ENCODE measurements at places on chromosomes 3 and 15.

GRCh38 chr3:159832024-159832423 is 156.6 kb upstream of the IL12A start:
- no peak for DNase-seq

DNA sequence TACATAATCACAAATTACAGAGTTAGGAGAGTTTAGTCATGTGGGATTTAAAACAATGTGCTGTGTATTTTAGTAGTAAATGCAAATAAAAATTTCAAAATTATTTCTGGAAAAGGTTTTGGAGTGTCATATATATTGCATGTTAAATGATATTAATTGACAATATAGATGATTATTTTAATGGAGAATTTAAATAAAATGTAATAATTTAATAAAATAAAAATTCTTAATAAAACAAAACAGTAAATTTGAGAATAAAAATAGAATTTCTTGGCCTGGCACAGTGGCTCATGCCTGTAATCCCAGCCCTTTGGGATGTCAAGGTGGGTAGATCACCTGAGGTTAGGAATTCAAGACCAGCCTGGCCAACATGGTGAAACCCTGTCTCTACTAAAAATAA is 1442.8 kb upstream of the ALCAM start:
- DNase-seq, result no peak

DNA sequence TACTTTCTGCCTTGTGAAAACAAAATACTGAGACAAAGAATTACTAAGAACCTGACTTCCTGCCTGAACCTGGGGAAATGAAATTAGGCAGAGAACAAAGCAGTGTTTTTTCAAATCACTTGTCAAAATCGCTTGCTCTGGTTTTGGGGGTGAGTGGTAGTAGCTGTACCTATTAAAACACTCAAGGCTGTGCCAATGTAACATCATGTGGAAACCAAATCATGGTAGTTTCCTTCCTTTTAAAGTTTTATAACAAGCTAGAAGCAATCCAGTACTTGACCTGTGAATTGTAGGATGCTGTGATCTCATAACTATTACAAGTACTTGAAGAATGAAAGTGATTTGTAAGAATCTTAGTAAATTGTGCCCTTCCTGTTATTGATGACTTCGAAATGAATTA is 6.7 kb downstream of the CMTM8 start:
- no peak for DNase-seq

GRCh38 chr3:187719628-187720336 is 17.4 kb upstream of the RTP2 start:
- no peak for DNase-seq

DNA sequence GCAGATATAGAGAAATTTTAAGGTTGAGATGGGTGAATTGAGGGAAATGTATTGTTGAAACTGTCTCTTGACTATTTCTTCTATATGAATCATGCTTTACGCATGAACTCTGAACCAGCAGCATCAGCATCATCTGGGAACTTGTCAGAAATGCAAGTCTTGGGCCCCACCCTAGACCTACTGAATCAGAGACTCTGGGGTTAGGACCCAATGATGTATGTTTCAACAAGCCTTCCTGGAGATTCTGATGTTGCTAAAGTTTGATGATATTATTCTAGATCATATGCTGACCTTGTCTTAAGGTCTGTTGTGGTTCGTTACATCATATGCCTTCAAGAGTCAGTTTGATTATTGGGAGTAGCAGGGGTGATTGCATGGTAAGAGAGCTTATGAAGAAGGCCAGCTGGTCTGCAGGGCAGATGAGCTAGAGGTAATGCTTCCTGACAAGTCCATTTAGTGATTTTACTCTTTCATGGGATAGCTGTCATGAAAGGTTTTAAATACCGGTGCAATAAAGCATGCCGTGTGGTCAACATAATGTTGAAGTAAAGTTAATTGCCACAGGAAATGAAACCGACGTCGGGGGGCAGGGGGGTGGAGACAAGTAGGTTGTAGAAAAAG is 152.4 kb upstream of the MRPL3 start:
- no peak for DNase-seq

DNA sequence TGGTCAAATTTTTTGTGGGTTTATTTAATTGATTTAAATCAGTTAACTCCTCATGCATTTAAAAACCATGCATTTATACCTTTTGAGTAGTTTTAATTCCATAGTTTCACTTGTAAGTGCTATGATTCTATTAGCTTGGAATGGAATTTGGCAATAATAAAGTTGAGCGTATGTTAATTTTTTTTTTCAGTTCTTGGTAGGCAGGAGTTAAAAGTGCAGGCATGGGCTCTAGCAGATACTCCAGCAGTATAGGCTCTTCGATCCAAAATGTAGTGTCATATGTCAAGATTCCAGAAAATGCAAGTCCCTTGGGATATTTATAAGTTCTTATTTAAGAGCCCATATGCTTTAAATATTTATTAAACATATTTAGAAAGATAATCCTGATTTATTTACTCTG is 70.3 kb downstream of the LYSMD4 start:
- DNase-seq, result no peak

- no peak for DNase-seq
These were observed 6.4 kb upstream of the SNUPN start for GRCh38 chr15:75631935-75632334.

- DNase-seq, result no peak
These were observed 29.0 kb downstream of the TMCC1 start for GRCh38 chr3:129864519-129864918.

GRCh38 chr3:56881841-56882240 is 80.1 kb upstream of the ARHGEF3 start:
- no peak for DNase-seq

DNA sequence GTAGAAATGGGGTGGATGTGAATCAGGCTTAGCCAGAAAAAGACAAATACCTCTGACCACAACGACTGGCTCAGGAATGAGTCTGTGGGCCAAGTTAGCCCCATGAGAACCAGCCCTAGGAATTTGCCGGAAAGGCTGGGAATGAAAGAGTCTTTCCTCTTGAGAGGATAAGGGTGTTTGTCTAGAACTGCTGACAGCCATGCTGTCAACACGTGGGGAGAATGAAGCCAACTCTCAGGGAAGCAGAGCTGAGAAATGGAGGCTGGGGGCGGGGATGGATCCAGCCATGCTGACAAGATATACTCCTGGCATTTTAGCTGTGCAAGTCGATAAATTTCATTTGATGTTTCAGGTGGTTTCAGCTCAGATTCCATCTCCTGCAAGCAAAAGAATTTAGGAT is 10.6 kb upstream of the SLC6A1 start:
- no peak for DNase-seq

- DNase-seq, result no peak
These were observed 44.9 kb upstream of the PARP14 start for GRCh38 chr3:122635789-122636188.

DNA sequence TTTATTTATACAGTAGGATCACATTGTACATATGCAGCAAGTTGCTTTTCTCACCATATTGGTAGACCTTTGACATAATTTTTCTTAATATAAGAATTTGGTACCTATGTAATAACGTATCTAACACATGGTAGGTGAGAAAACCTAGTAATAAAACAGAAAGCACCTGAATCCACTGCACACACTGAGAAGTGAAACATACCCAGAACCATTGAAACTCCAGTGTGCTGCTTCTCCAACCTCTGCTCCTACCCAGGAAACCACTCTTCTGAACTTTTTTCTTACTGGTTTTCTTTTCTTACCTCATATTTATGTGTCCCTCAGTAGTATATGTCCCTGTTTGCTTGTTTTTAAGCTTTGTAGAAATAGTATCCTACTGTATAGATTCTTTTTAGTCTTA is 293.0 kb downstream of the UBE2E2 start:
- DNase-seq, result no peak

DNA sequence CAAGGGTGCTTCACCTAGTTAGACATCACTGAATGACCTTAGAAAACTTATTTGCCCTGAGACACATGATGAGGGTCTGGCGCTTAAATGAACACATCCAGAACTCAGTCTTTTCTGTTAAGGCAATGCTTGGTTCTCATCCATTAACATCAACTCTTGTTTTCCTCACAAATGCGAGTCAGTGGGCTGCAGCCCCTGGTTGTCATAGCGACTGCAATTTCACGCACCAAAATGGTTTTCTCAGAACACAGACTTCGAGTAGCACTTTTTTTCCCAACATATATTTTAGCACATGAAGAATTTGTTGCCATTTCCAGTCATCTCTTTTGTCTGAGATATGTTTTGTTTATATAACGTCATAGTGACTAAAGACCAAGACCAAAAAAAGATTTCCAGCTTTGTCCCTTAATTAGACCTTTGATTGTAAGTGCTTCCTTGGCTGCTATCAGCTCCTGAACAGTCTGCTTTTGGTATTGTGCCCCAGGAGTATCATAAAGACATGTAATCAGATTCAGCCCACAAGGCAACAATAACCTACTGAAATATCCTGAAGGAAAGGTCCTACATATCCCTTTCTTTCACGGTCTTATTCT is 68.5 kb downstream of the GPR176 start:
- DNase-seq, result peak; percentile 12
